ENCODE measurements at places on chromosomes 3 and 15.

DNA sequence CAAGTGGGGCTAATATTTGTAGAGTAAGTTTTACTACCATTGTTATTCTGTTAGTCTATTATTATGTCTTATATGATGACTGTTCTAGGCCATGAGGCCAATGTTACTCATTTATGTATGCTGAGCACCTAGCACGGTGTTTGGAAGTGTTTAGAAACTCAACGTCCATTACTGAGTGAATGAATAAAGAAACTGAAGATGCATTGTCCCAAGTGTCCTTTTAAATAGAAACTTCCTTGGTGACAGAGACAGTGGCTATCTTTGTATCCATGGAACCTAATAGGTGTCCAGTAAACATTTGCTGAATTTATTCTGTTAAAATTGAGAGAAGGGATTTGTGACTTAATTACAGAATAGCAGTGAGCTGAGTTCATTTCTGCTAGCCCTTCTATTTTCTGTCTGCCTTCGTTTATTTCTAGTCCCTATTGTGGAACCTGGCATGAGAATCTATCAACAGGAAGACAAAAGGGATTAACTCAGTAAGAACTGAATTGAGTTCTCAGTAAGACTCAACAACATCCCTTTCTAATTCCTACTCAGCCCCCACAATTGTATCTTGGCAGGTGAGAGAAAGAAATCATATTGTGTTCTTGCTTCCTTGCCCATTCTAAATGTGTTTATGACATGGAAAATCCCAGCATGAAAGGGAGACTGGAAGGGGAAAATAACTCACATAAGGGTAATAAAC is 246.6 kb upstream of the LRRC3B start:
- no peak for DNase-seq

DNA sequence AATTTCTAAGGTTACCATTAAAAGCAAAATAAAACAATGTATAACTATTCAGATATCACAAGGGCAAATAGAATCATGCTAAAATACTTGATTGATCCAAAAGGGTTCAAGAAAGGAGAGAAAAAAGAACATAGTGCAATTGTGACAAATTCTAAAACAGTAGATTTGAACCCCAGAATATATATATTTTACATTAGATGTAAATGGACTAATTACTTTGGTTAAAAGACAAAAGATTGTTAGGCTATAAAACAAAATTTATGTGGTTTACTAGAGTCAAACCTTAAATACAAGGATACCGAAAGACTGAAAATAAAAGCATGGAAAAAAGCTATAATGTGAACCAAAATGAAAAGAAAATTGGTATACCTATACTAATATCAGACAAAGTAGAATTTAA is 129.3 kb downstream of the ADAMTSL3 start:
- DNase-seq, result no peak

- DNase-seq, result no peak
These were observed 78.8 kb downstream of the MCF2L2 start for GRCh38 chr3:183349421-183350157.

DNA sequence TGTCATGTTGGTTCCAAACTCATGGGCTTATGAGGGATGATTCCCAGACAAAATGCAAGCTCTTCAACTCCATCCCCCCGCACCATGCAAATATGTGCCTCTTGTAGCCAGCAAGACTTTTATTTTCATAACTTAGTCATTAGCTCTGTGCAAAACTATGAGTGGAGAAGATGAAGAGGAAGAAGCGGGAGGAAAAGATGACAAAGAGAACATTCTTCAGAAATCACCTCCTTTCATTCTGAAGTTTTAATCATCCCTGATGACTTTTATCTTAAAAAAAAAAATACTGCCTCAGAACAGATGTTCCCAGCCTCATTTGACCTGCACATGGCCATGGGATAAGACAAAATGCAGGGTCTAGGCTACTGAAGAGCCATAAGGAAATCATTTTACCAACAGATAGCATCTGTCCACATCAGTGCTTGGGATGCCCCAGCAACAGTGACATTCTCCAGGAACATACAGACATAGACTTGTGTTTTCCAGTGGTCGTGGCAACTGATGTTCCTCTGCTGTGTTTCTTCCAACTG is 145.5 kb downstream of the WNT5A start:
- no peak for DNase-seq

DNA sequence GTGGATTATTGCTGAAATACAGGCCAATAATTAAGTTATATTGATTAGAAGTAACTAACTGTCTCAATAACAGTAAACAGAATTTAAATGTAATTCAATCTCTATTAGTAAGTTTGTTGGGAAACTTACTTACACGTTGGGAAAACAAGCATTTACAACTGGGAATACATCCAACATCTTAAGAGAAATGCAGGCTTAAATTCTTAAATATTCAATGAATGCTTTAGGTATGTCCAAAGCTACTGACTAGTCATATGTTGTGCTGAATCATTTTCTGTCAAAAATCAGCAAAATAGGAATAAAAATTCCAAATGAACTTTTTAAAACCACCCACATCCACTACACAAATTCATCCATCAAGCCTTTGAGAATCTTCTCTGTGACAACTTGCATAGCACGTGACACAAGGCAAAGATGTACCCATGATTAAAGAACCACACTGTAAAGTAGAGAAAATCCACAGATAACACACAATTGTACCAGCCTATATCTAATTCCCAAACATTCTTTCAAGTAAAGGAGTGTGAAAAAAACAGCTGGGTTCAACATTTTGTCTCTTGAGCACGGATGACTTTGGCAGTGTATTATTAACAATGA is 60.0 kb downstream of the NMNAT3 start:
- DNase-seq, result no peak

GRCh38 chr3:122977746-122978466 is 49.7 kb downstream of the SEMA5B start:
- DNase-seq, result no peak

DNA sequence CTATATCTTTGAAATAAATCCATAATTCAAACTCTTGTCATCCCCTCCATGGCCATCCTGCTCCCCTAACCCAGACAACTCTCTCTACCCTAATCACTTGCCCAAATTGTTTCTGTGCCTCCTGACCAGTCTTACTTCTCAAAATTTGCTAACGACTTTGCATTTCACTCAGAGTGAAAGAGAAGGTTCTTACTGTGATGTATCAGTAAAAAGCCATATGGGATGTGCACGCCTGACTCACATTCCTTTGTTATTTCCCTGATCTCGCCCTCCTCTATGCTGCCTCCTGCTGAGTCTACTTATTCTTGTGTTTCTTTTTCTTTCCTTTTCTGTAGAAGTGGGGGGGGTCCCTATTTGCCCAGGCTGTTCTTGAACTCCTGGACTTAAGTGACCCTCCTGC is 487.2 kb upstream of the FRG2C start:
- DNase-seq, result no peak

DNA sequence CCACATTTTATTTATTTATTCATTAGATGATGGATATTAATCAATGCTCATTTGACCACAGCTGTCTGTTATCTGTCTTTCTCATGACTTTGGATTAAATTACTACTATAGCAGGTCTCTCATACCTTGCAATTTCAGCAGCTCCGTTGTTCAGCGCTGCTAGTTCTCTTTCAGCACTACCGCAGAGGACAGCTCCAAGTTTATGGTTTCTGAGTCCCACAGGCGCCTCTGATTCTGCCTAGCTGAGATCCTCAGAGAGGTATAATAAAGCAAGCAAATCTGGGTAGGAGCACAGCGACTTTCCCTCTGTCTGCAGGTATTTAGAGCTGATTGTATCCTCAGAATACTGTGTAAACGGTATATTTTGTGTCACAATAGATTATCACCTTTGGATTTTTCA is 204.9 kb downstream of the CNTN4 start:
- DNase-seq, result no peak

DNA sequence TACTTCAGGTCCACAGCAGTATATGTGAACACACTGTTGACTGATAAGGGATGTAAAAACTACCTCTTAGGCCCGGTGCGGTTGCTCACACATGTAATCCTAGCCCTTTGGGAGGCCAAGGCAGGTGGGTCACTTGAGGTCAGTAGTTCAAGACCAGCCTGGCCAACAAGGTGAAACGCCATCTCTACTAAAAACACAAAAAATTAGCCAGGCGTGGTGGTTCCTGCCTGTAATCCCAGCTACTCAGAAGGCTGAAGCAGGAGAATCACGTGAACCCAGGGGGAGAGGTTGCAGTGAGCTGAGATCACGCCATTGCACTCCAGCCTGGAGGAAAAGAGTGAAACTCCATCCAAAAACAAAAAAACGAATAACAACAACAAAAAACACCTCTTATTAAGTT is 194.6 kb upstream of the KCNMB2 start:
- DNase-seq, result no peak

DNA sequence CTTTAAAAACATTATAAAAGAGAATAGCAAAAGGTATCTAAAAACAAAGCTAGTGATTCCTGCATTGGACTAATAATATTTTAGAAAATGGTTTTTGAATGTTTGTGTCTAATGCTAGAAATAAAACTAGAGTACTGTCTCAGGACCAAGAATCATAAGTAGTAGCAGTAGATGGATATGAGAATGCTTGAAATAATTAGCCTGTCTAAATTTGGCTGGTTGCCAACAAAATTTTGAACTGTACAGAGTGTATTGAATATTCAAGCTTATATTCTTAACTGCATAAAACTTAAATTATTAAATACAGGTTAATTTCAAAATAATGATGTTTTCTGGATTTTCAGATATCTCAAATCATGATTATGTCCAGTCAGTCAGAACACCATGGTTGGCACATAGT is 14.0 kb downstream of the ABHD5 start:
- no peak for DNase-seq

Data from stimulated activated CD8-positive, alpha-beta memory T cell treated with anti-CD3 and anti-CD28 coated beads, Interleukin-2, amount 100 ng/mL, for 1 hour (primary cell).